T-helper 1 cell (primary cell): ENCODE measurements at places on chromosomes 11 and 22.

DNA sequence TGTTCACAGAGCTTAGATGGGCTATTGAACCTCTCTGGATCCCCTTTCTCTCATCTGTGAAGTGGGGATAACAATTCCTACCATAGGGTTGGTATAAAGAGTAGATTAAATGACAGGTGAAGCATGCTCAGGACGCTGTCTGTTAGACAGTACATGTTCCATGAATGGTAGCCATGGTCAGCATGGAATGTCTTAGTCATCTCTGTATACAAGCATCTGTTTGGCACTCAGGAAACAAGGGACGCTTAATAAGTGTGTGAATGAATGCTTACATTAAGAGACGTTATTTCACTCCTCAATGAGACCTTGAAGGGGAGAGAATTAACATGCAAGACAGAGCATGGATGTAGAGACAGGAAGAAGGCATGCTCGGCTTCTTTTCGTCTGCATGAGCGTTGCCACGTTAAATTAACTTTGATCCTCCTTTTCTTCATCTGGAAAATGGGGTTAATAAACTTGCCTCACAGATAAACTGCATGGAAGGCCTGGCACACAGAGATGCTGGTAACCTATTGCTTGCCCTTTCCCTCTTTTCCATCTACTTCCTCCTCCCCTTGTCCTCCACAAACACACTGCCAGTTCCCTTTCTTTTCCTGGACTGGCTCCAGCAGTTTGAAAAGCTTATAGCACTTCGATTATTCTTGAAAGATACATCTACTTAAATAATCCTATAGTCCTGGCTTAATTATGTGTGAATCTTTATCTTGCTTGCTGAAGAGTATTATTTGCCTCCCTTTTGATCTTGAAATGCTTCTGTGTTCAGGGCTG, 267.2 kb upstream of the MTNR1B start:
- no peak for DNase-seq

- DNase-seq = no peak
These were observed 43.1 kb upstream of the ATXN10 start for GRCh38 chr22:45628515-45628914.

GRCh38 chr11:63635762-63636465, 21.7 kb upstream of the PLAAT3 start:
- peak; percentile 25 for DNase-seq

DNA sequence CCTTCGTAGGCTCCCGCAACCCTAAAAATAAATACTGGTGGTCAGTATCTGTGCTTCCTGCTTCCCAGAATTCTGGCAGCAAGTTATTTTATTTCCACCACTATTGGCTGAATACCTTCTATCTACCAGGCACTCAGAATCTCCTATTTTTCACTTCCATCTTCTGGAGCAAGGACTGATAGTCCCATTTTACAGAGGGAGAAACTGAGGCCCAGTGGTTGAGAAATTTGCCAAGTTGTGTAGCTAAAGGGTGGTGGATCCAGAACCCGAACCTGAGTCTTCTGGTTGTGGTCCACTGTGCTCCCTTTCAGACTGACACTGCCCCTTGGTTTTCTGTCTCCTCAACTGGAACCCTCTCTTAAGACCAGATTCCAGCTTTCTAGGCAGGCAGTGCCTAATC, 31.6 kb downstream of the NECTIN1 start:
- DNase-seq = no peak

- DNase-seq = no peak
These were observed 455.8 kb downstream of the LRRC4C start for GRCh38 chr11:41003339-41004282.
